Forelimb muscle (tissue), 1 donor: ENCODE measurements at places on chromosomes 12 and 14. TPM values are rescaled to one million over a fixed set of nuclear protein-coding genes. Genes with fewer than 3 reads are reported as not detected.

COX8C gene
- 0.44 TPM for polyA plus RNA-seq

PNN gene
- polyA plus RNA-seq, result 89.4 TPM

GALNT6 gene
- 0.23 TPM for polyA plus RNA-seq

CEP83 gene
- 13.5 TPM for polyA plus RNA-seq

- no peak for DNase-seq
Observed at GRCh38 chr14:99229654-99230207, 42.3 kb downstream of the BCL11B start.

DNA sequence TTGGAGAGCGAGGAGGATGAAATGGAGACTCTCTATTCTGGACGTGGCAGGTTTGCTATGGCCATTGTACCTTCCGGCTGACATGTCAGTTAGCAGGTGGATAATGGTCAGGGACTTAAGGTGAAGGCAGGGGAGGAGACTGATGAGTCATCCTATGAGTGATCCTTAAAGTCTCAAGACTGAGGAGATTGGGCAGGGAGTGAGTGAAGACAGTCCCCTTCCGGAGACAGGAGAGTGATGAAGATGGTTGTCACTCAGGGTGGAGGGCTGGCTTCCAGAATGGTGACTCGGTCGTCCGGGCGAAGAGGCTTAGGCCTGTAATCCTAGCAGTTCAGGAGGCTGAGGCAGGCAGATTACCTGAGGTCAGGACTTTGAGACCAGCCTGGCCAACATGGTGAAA is 49.8 kb upstream of the CCDC63 start:
- DNase-seq, result no peak

- DNase-seq, result no peak
Observed at GRCh38 chr14:53741479-53742232, 215.0 kb downstream of the BMP4 start.

- no peak for DNase-seq
Observed at GRCh38 chr12:65821336-65821735, 2.9 kb upstream of the HMGA2 start.

DNA sequence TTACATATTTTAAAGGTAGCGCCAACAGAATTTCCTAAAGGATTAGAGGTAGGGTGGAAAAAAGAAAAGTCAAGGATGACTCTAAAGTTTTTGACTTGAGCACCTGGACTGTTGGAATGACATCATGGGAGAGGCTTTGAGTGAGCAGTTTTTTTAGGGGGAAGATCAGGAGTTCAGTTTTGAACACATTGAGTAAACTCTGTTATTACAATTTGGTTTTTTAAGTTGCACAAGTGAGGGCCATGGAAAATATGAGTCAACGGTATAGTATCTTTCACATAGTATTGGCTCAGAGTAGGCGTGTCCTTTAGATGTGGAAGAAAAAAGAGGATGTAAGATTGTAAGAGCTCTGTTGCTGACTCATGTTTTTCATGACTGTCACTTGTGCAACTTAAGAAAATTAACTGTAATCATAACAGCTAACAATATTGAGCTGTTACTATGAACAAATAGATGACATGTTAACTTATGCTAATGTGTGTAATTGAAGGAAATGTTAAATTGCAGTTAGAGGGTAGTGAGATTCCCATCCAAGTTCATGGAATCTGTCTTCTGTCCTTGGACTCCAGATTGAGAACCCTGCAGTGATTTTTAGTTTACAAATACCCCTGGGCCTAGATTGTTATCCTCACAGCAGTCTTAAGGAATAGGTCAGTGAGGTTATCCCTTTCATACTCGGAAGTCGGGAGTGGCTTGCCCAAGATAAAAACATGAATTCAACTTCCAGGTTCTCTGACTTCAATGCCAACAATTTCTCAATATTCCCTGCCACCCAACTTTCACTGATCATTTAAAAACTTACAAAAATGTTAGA is 48.2 kb upstream of the ATP2B1 start:
- peak; percentile 34 for DNase-seq

RNASE7 gene
- polyA plus RNA-seq, result 0.09 TPM

DNA sequence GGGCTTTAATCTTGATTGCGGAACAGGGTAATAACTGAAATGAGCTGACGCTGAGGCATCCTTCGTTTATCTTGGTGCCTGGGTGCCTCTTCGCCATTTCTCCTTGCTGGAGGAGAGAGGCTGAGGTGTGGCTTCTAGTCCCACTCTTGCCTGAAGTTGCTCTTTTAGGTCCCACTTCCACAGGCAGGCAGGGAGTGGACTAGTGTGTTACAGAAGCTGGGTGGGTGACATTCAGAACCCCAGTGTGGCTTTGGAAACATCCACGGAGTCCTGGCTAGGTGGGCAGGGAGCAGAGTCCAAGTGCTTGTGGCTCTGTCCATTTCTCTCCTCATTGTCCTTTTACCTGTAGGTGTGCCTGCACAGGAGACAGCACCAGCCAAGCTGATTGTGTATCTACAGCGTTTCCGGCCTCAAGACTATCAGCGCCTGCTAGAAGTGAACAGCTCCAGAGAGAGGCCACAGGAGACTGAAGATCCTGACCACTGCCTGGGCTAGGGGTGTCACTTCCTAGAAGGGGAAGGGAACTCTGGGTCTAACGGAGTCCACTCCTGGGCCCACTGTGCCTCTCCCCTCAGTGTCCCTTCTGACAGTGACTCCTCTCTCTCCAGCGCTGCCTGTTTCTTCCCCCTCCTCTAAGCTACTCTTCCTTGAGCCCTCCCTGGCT is 2.4 kb downstream of the THTPA start:
- DNase-seq, result no peak

DNA sequence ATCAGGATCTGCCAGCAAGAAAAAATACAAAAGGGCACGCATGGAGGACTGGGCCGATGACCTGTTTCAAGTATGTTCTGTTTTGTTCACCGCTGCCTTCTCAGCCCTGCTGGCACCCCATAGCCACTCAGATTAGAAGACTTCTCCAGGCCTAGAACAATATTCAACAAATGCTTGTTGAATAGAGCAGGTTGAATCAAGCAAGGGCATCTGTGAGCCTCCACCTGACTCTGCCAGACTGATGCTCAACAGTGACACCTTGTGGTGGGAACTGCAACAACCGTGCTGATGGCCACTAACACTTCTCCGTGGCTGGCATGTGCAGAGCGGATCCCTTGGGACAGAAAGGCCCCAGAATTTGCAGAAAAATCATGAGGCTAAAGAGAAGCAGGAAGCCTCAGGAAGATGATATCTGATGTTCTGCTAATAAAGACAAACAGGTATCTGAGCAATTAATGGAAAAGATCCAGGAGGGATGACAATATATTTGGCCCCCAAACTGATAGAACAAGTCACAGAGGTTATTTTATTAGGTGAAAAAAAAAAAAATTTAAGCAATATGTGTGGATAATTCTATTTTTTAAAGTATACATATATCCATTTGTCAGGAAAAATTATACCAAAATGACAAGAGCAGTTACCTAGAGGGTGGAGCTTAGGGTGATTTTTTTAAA is 114.3 kb downstream of the KSR2 start:
- no peak for DNase-seq

- no peak for DNase-seq
Observed at GRCh38 chr14:95345032-95345431, 25.3 kb upstream of the CLMN start.

KRT78 gene
- not detected for polyA plus RNA-seq
